NCI-H1092 (cell line): ENCODE measurements at places on chromosomes 6 and 20.

GRCh38 chr6:22825210-22825609, 255.8 kb downstream of the HDGFL1 start:
- no peak for DNase-seq

- no peak for DNase-seq
Observed at GRCh38 chr6:165876588-165876987, 213.5 kb upstream of the PDE10A start.

GRCh38 chr20:53792946-53793536, 199.4 kb upstream of the ZNF217 start:
- no peak for DNase-seq

DNA sequence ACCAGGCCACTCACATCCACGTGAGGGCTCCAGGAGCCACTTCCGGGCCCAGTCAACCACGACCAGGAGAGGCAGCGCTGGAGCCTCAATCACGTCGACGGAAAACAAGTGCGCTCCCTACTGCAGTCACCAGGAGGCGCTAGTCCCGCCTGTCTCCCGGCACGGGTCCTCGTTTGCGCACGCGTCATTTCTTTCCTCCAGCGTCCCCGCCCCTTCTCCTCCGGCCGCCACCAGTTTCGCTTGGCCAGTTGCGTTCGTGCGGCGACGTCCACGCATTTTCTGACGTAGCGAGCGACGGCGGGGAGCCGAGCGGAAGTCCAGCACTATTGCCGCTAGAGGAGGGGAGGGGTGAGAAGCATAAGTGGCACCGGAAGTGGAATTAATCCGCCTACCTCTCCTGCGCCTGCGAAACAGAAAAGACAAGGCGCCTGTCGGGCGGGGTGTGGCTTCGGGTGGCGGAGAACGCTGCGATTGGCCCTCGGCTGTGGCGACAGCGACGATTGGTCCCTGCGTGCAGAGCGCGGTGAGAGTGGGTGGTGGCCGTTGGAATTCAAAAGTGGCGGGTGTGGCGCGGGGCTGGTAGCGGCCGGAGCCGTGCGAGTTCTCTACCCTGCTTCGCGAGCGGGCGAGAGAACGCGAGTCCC, at the start of gene KIFC1:
Gene KIFC1, plus strand, starts transcription at position 546 of the 644 bp plus-strand sequence. CDS start 163 bp downstream, outside the sequence.
- peak; percentile 98 for DNase-seq

DNA sequence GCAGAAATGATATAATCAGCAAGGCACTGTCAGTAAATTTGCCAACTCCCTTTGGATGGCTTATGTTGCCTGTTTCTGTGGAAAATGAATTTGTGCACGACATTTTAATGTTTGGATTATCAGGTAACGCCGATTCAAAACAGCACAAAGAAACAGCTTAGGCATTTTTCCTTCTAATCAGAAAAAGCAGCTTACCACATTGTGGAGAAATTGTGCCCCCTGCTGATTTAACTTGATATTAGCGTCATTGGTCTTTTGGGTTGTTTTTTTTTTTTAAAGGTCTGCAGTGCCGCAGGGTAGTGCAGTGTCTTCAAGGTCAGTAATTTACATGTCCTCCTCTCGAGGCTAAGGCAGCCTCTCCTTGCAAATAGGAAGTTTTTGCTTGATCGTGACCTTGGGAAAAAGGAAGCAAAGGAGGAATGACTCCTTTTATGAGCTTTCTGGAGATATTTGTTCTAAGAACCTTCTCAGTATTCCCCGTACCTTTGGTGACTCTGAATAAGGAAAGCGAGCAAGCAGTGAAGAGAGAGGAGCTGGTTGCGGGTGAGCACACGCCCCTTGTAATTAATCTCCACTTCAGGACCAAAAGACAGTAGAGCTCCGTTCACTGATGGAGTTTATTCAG, 79.1 kb downstream of the ELOVL4 start:
- DNase-seq = peak; percentile 77

DNA sequence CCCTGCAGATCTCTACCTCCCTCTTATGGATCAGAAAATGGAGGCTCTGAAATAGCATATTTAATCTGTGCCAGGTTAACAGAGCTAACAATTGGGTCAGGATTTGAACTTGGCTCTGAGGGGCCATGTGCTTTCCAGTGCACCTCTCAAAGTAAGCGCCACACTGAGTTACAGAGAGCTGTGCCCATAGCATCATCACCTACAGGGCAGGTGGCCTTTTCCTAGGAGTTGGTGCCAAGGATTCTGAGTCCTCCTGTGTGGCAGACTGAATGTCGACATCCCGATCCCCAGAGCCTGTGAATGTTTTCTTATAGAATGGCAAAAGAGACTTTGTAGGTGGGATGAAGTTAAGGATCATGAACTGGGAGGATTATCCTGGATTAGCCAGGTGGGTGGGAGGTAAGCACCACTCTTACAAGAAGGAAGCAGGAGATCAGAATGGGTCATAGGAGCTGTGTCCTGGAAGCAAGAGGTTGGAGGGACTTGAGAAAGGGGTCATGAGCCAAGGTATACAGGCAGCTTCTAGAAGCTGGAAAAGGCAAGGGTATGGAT, 68.0 kb upstream of the TBC1D7 start:
- no peak for DNase-seq

DNA sequence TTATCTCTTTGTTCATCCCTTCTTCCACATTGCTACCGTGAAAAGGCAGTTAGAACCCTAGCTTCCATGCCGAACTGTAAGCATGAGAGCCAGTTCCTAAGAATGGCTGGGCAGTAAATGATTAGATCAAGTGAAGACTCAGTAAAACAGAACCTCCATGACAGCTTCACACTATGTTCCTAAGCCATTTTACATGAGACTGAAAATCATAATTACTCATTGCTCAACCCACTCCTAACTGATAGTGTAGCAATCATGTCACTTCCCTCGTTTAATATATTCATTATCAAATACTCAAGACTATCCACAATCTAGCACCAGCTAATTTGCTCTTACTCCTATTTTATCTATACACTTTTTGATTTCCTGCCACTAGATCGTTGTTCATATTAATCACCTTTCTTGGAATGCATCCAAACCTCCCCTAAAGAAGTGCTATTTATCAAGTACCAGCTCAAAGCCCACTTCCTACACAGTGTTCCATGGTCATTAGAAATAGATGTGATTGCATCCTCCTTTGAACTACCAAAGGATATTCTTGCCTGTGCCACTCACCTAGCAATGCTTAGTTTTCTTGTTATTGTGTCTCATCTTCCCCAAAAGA, 6.0 kb downstream of the TMEM30A start:
- DNase-seq = no peak

GRCh38 chr6:124436803-124437202, 525.4 kb upstream of the RNF217 start:
- DNase-seq = no peak

DNA sequence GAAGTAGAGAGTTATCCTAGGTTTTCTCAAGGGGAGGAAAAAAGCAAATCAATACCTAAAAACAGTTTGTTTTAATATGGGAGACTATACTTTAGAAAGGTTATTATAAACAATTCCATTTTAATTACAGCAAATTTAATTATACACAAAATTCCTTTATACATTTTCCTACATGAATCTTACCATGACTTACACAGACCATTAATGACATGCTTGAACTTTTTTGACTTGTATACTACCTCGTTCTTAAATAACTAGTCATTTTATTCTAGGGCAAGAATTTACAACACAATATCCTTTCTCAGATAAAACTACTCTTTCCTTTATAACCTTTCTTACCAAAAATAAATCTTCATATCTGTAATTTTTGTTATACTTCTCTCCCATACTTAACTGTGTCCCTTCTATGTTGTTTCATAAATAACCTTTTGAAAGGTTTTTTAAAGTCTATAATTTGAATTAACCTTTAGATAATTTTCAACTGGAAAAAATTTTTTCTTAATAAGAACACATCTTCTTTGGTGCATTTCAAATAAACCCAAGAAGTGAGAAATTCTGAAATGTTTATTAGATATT, 729.4 kb downstream of the TENT5A start:
- no peak for DNase-seq

DNA sequence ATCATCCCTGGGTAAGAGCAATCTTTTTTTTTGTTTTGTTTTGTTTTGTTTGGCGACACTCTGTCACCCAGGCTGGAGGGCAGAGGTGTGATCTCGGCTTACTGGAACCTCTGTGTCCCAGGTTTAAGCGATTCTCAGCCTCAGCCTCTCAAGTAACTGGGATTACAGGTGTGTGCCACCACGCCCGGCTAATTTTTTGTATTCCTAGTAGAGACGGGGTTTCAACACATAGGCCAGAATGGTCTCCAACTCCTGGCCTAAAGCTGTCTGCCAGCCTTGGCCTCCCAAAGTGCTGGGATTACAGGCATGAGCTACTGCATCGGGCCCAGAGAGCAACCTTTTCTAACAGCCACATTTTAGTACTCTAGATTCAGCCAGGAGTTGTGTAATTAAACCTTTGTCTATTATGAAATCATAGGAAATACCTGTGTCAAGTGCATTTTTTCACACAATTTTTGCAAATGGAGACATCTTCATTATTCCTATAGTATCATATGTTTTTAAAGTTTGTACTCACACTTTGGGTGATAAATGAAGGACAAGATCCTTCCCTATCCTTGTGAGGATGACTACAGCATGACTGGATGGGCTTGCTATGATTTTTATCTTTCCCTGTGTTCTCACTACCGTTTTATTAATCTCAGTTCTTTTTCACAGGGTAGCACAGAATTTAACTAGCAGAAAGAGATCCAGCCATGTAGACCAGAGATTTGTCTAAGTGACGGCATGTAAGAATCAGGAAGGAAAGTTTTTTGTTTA, 82.6 kb downstream of the OR2B2 start:
- DNase-seq = no peak

DNA sequence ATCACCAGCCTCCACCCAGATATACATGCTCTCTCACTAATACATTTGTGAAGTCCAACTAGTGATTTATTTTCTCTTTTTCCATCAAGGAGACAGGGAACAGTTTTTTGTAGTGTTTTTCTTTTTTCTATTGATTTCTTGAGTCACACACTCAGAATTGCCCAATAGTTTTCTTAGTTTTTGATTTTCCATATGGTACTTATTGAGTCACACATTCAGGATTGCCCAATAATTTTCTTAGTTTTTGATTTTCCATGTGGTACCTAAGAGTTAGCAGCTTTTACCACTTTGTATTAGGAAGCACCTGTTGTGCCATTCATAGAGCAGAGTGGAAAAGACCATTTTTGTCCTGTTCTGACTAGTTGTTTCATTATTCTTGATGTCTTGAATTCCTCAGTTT, 1268.8 kb downstream of the EPHA7 start:
- no peak for DNase-seq

DNA sequence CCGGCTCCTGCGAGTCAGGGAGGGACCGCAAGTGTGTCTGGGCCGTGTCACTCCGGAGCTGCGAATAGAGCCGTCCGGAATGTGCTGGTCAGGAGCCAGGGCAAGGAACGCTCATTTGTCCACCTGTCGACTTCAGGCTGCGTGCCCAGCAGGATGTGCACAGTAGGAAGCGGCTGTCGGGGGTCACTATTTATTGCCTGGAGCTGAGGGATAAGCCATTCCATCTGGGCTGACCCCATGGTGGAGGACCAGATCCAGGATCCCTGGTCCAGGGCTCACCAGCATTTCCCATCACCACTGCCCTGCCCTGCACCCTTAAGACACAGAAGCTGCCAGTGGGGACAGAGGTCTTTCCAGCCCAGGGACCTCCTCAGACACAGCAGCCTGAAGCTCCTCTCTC, 14.7 kb downstream of the NTSR1 start:
- DNase-seq = peak; percentile 18

GRCh38 chr6:163192591-163192990, 221.9 kb upstream of the QKI start:
- DNase-seq = no peak

DNA sequence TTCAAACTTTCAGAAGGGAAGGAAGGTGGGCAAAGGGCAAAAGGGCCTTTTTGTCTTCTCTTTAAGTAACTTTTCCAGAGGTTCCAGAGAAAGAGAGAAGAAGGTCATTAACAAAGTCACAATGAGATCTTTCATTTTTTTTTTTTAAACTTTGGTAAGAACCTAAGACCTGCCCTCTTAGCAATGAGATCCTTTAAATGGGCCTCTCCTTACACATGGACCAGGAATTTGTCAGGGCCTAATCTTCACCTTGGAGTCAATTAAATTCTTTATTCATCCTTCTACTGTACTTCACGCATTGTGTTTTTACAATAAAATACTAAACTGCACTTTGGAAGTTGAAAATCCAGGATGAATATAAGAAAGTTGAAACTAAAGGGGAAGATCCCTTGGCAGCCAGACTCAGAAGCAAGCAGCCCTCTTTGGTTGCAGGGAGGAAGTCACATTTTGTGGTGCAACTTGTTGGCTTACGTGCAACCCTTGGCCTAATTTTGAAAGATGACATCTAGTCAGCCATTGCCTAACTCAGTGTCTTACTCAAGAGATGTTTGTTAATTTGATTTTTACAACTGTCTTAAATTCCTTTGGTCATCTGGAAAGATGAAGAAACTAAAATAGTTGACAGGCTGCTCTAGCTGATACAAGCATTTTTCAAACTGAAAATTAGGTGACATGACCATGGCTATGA, 11.9 kb upstream of the TMEM170B start:
- DNase-seq = no peak

GRCh38 chr6:155147958-155148663, 115.7 kb upstream of the CLDN20 start:
- no peak for DNase-seq

GRCh38 chr6:84093441-84094435, 60.2 kb downstream of the MRAP2 start:
- no peak for DNase-seq

GRCh38 chr20:59888050-59888449, 45.4 kb downstream of the SYCP2 start:
- DNase-seq = no peak

DNA sequence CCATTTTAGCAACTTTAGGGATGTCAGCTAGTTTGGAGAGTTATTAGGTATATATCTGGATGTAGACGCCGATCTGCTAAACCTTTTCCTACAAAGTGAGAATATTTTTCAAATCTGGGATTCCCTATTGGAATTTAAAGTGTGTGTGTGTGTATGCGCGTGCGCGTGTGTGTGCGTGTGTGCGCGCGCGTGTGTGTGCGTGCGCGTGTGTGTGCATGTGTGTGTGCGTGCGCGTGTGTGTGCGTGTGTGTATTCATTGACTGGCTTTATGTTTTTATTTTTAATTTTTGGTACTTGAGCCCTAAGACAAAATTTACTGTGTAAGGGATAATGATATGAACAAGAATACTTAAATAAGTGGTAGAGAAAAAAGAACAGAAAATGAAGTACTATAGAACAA, 8.1 kb downstream of the PRL start:
- DNase-seq = no peak

DNA sequence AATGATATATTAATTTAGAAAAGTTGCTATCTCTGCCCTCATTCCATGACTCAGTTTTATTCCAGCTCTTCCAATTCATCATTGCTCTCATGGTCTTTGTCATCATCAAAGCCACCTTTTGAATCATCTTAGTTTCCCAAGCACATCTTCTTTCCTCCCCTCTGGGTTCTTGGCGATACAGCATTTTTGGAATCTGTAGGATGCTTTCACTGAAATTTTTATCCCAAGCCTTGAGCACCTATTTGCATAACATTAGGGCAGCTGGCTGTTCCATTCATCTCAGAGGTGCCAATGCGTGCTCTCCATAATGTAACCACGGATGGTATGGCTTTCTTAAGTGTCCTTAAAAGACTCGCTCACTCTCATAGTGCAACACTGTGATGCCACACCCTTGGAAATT, 100.4 kb downstream of the SNX5 start:
- no peak for DNase-seq

GRCh38 chr6:64259372-64259771, 623.8 kb downstream of the PHF3 start:
- DNase-seq = no peak

- DNase-seq = no peak
Observed at GRCh38 chr20:8402798-8403197, 270.7 kb downstream of the PLCB1 start.
